Testis (tissue), 5 donors: ENCODE measurements at places on chromosomes 5 and 9.

- no peaks in the 10 kb centered on the region for H3K27me3 ChIP-seq
- no peak overlapping the region for H3K4me3 ChIP-seq
- H3K27ac ChIP-seq, result no peak overlapping the region
- H3K4me1 ChIP-seq, result no peaks in the 10 kb centered on the region
- no peaks in the 10 kb centered on the region for H3K36me3 ChIP-seq
These were observed 39.1 kb upstream of the MSH3 start for GRCh38 chr5:80615266-80615914.

DNA sequence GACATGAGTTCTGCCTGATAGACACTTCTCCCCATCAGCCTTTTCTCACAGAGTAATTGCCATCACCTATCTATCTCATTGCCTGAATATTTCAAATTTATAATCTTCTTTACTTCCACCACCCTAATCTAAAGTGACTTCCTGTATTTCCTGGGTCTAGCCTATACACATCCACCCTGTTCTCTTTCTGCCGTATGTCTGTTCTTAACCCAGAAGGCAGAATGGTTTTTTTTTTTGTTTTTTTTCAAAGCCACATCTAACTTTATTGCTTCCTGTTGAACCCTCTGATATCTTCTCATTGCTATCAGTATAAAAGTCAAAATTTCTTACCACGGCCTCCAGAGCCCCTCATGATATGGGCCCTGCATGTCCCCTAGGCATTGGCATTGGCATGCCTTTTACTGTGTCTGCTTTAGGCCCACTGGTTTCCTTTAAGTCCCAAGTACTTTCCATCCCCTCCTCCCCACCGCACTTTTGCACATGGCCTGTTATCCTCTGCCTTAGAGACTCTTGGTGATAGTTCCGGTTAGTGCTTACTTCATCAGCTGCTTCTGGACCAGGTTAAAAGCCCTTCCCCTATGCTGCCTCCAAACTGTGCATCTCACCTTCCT is 159.9 kb downstream of the MAN2A1 start:
- no peak for DNase-seq
- no peaks in the 10 kb centered on the region for H3K4me1 ChIP-seq
- no peaks in the 10 kb centered on the region for H3K27me3 ChIP-seq
- H3K36me3 ChIP-seq, result no peaks in the 10 kb centered on the region
- no peak overlapping the region for H3K27ac ChIP-seq
- no peak overlapping the region for H3K4me3 ChIP-seq

- no peak overlapping the region for H3K27ac ChIP-seq
- no peak overlapping the region for H3K4me3 ChIP-seq
- no peaks in the 10 kb centered on the region for H3K36me3 ChIP-seq
- peaks cover 19% of the 10 kb centered on the region for H3K4me1 ChIP-seq
These were observed 133.6 kb downstream of the SIL1 start for GRCh38 chr5:139064613-139065012.

DNA sequence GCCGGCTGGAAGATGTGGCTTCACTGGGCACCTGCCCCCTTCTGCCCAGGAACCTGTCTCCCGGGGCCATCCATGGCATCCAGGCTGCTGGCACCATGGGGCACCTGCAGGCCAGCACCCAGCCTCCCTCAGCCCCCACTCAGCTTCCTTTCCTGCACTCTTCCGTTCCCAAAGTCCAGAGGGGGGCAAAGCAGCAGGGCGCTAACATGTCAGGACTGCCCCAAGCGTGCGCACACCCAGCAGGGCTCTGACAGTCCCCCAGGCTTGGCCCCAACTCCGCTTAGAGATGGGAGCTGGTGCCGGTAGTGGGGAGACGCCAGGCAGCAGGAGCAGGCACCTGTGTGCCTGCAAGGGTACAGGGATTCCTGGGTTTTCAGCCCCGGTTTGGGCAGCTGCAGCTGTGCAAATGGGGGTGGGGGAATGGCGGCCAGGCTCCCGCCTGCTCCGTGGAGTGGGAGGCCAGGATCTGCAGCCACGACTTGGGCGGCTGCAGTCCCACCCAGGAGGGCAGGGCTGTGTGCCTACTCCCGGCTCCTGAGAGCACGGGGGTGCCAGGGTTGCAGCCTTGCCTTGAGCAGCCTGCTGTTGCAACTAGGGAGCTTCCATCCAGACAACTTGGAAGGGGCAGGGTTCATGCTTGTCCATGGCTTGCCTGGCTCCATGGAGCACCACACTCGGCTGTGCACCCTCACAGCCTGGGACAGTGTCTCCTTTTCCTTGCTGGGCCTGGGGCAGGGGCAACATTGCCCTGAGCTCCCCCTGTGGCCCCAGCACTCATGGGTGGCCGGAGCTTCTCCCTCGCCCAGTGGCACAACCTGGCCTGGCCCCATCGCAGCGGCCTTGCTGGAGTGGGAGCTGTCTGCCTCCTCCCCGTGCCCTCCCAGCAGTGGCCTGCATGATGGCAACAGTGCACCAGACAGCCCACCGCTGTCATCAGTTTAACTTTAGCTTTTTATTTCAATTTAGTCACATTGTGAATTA is 561.1 kb downstream of the MTRR start:
- H3K36me3 ChIP-seq, result no peaks in the 10 kb centered on the region
- no peak overlapping the region for H3K27ac ChIP-seq
- no peak overlapping the region for H3K4me3 ChIP-seq
- H3K27me3 ChIP-seq, result no peaks in the 10 kb centered on the region
- no peak for DNase-seq

GRCh38 chr5:73487815-73488214 is 10.4 kb upstream of the BTF3 start:
- H3K27ac ChIP-seq, result no peak overlapping the region
- no peaks in the 10 kb centered on the region for H3K36me3 ChIP-seq
- H3K4me1 ChIP-seq, result no peaks in the 10 kb centered on the region
- no peak overlapping the region for H3K4me3 ChIP-seq
- no peak for DNase-seq

DNA sequence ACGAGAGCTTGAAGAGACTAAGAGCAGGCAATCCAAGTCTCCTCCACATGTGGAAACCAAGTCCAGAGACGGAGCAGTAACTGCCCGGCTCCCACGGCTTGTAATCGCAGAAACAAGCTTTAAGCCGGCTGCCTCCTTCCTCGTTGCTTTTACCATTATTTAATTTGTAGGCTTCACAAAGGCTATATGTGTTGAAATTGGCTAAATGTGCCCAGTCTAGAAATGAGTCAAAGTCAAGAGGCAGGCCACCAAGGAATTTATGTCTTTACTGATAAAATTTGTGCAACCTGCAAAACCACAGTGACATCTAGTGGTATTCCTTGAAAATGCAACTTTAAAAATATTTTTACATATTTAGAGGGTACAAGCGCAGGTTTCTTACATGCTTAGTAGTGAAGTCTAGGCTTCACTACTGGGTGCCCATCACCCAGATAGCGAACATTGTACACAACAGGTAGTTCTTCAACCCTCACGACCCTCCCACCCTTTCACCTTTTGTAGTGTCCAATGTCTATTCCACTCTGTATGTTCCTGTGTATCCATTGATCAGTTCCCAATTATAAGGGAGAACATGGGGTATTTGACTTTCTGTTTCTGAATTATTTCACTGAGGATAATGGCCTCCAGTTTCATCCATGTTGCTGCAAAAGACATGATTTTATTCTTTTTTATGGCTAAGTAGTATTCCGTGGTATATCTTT is 33.5 kb upstream of the EBF1 start:
- peak; percentile 37 for DNase-seq
- H3K27ac ChIP-seq, result no peak overlapping the region
- H3K4me1 ChIP-seq, result peaks cover 4% of the 10 kb centered on the region
- no peak overlapping the region for H3K4me3 ChIP-seq

GRCh38 chr9:129405089-129405826 is 215.6 kb downstream of the C9orf50 start:
- peaks cover 15% of the 10 kb centered on the region for H3K4me1 ChIP-seq
- H3K36me3 ChIP-seq, result no peaks in the 10 kb centered on the region
- H3K4me3 ChIP-seq, result no peak overlapping the region
- DNase-seq, result no peak

DNA sequence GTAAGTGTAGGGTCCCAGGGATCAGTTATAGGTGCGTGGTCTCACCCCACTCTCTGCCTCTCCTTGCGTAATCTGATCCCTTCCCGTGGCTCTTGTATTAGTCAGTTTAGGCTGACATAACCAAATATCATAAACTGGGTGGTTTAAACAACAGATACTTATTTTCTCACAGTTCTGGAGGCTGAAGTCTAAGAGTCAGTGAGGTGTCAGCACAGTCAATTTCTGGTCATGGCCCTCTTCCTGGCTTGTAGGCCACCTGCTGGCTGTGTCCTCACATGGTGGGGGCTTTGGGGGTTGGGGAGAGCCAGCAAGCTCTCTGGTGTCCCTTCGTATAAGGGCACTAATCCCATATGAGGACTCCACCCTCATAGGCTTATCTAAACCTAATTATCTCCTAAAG is 32.3 kb downstream of the CARTPT start:
- no peaks in the 10 kb centered on the region for H3K36me3 ChIP-seq
- no peak for DNase-seq
- no peak overlapping the region for H3K27ac ChIP-seq
- no peak overlapping the region for H3K4me3 ChIP-seq
- peaks cover 6% of the 10 kb centered on the region for H3K4me1 ChIP-seq

DNA sequence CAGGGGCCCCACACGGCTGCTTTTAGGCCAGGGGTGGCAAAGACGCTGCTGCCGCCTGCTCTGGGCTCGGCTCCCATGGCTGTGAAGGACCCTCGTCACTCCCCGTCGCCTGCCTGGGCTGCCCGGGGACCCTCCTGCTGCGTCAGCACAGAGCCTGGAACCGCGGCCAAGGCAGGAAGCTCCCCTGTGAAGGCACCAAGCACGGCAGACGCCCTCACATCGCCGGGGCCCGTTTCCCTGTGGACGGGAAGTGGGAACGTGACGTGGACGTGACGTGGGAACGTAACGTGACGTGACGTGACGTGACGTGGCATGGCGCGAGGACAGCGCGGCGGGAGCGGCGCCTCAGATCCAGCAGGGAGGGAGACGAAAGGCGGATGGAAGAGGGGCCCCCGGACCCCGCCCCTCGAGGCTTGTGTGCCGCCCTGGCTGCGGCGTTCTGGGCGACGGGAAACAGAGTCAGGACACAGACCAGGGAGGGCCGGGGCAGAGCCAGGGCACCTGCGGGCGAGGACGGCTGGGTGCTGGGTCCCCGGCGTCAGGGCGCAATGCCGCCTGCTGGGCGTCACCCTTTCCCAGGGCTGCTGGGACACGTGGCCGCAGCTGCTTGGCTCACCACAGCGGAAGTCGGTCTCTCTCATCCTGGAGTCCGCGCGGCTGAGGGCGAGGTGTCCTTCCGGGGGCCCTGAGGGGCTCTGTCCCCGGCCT is 53.1 kb downstream of the MRPL36 start:
- DNase-seq, result peak; percentile 83
- H3K4me3 ChIP-seq, result peak overlapping the region; percentile 64
- H3K4me1 ChIP-seq, result no peaks in the 10 kb centered on the region
- H3K36me3 ChIP-seq, result no peaks in the 10 kb centered on the region

DNA sequence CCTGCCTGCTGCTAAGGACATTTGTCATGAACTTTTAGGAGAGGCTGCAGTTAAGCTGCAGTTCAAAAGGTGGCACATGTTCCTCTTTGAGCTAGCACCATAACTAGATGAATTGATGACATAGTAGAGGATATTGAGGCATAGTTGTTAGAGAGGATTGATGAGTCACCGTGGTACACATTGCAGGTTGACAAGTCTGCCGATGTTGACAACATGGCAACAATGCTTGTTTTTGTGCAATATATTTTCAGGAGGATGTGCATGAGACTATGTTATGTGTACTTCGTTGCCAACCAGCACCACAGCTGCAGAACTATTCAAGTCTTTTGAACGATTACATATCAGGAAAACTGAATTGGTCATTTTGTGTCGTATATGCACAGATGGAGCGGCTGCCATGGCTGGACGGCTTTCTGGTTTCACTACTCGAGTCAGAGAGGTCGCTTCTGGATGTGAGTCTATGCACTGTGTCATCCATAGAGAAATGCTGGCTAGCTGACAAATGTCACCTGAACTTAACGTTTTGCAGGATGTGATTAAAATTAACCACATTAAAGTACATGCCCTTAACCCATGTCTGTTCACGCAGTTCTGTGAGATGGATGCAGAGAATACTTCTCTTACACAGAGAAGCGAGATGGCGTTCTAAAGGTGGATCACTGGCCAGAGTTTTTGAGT is 24.2 kb downstream of the ANP32B start:
- no peaks in the 10 kb centered on the region for H3K27me3 ChIP-seq
- no peaks in the 10 kb centered on the region for H3K4me1 ChIP-seq
- DNase-seq, result no peak

DNA sequence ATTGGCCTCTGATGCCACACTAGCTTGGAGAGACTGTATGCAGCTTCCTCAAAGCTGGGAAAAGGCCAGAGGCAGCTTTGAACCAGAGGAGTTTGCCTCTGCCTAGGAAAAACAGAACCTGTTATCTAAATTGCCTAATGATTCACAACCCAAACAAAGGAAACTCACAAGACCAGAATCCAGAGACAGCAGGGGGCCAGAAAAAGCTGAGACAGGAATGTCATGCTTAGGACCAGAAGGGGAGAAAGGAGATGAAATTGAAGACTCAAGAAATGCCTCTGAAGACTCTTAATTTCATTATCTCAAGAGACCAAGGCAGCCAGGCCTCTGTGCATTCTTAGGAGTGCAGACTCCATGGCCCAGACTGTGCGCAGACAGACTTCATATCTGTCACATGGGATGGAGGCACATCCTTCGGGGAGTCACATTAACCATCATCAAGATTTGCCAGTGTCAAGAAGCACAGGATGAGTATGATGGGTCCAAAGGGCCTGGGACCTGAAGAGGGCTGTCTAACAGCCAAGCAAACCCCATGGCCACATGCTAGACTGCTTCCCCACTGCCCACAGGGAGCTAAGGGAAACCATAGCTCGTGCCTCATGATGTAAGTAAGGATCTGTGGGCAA is 57.3 kb downstream of the ARSB start:
- no peaks in the 10 kb centered on the region for H3K27me3 ChIP-seq
- no peak overlapping the region for H3K27ac ChIP-seq
- H3K4me3 ChIP-seq, result no peak overlapping the region
- no peak for DNase-seq
- H3K4me1 ChIP-seq, result no peaks in the 10 kb centered on the region

GRCh38 chr9:127779136-127779981 is 893 bp upstream of the SH2D3C start:
- H3K27me3 ChIP-seq, result no peaks in the 10 kb centered on the region
- no peak for DNase-seq
- peaks cover 11% of the 10 kb centered on the region for H3K4me1 ChIP-seq
- H3K36me3 ChIP-seq, result no peaks in the 10 kb centered on the region
- peak overlapping the region; percentile 18 for H3K27ac ChIP-seq

- no peak for DNase-seq
- no peak overlapping the region for H3K4me3 ChIP-seq
- H3K27ac ChIP-seq, result no peak overlapping the region
- H3K4me1 ChIP-seq, result peaks cover 25% of the 10 kb centered on the region
These were observed 90.3 kb upstream of the RANBP6 start for GRCh38 chr9:6105738-6106137.

GRCh38 chr5:68950125-68950524 is 143.7 kb upstream of the SLC30A5 start:
- H3K4me1 ChIP-seq, result peaks cover 19% of the 10 kb centered on the region
- H3K27me3 ChIP-seq, result no peaks in the 10 kb centered on the region
- no peak overlapping the region for H3K27ac ChIP-seq
- no peak overlapping the region for H3K4me3 ChIP-seq
